ENCODE measurements at places on chromosomes 2 and 18. TPM values are rescaled to one million over a fixed set of nuclear protein-coding genes. Genes with fewer than 3 reads are reported as not detected.

DNA sequence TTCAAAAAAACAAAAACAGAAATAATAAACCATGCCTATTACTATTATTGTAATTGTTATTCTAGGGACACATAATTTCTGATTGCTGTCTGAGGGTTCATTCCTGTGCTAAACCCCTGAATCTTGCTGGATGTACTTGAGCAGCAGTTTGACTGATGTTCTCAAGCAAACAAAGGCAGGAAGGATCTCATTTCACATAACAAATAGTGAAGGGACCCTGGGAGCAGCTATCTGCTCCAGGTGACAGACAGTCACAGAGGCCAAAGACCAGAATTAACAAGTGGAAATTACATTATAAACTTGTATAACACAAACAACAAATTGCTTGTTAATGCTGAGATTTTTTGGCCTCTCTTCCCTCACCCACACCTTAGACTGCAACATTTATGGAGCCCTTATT lies 284.2 kb downstream of the THSD7B start:
- no peaks in the 10 kb centered on the region for H3K27me3 ChIP-seq
- H3K4me3 ChIP-seq, result no peak overlapping the region
- H3K27ac ChIP-seq, result no peak overlapping the region
- DNase-seq, result no peak
- H3K36me3 ChIP-seq, result no peaks in the 10 kb centered on the region

GRCh38 chr18:80126797-80127196 lies 17.7 kb downstream of the ADNP2 start:
- DNase-seq, result no peak
- H3K27me3 ChIP-seq, result no peaks in the 10 kb centered on the region
- no peak overlapping the region for H3K27ac ChIP-seq
- no peak overlapping the region for H3K4me3 ChIP-seq
- no peaks in the 10 kb centered on the region for H3K4me1 ChIP-seq
- peaks cover 4% of the 10 kb centered on the region for H3K36me3 ChIP-seq

- no peaks in the 10 kb centered on the region for H3K27me3 ChIP-seq
- peak overlapping the region; percentile 64 for H3K27ac ChIP-seq
- no peak for DNase-seq
- H3K4me3 ChIP-seq, result no peak overlapping the region
Measured at GRCh38 chr2:101106453-101107181, 44.6 kb downstream of the TBC1D8 start.

GRCh38 chr2:120545521-120546047 lies 190.1 kb upstream of the GLI2 start:
- H3K27ac ChIP-seq, result no peak overlapping the region
- H3K4me3 ChIP-seq, result no peak overlapping the region

DNA sequence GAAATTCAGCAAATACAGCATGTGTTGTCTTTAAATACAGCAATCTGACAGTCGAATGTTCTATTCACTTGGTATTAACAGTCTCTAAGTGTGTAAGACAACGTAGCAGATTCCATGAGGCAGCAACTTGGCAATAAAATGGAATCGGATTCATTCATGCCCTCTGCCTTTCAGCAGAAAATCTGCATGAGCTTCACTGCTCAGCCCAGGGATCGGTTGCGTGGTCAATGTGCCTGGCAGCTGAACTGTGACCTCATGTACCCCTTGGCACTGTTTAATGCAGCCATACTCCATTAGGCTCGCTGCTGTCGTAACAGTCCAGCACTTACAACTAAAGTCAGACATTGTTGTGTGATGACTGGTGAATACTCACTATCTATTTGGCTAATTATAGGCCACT lies 17.7 kb upstream of the RGPD4 start:
- peak overlapping the region; percentile 43 for H3K27ac ChIP-seq
- no peaks in the 10 kb centered on the region for H3K36me3 ChIP-seq
- H3K4me1 ChIP-seq, result peaks cover 20% of the 10 kb centered on the region

Gene RAX
- not detected for total RNA-seq
